ENCODE measurements at places on chromosomes 4 and X.

GRCh38 chr4:168509786-168510185 lies 12.9 kb downstream of the PALLD start:
- DNase-seq: peak; percentile 40

DNA sequence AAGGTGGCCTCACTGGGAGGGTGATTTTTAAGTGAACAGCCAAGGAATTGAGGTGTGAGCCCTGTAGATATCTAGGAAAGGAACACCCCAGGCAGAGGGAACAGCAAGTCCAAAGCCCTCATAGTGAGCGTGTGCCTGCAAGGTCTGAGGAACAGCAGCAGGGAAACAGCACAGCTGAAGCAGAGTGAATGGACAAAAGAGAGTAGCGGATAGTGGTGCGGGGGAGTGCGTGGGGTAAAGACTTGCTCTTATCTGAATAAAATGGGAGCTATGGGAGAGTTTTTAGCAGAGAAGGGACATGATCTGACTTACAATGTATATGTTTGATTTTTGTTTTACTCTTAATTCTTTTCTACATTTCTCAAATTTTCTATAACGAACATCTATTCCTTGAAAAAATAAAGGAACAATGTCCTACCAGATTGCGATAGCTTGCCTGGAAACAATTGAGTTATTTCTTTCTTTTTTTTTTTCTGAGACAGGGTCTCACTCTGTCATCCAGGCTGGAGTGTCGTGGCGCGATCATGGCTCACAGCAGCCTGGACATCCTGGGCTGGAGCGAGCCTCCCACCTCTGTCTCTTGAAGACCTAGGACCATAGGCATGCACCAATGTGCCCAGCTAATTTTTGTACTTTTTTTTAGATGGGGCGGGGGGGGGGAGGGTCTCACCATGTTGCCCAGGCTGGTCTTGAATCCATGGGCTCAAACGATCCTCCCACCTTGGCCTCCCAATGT lies 19.5 kb upstream of the HADH start:
- DNase-seq: no peak

GRCh38 chr4:53228036-53228435 lies 137.8 kb downstream of the SCFD2 start:
- DNase-seq: no peak

DNA sequence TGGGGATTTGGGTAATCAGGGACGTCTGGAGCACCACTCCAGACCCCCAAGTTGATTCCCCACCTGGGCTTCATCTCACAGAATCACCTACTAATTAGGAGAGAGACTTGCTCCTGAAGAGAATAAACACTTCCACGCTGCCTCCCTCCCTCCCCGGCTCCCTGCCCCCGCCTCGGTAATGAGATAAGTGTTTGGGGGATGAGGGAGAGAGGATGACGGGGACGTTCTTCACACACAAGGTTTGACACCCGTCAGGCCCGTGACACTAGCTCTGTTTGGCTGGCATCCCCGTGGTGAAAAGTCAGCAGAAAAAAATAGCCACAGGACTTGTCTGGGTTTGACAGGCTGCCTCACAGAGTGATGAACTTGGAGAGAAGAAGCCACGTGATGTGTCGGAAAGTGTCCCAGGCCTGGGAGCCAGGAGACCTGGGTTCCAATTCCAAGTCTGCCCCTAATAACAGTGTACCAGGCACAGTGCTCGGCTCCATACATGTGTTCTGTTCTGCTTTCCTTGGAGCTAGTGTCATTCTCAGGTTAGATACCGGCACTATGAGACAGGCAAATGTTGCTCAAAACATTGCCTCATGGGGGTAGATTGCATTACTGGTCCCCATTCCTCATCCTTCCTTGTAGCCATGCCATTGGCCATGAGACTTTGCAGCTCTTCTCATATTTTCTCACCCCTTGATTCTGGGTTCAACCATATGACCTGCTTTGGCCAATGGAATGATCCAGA lies 578.0 kb downstream of the BCOR start:
- no peak for DNase-seq

DNA sequence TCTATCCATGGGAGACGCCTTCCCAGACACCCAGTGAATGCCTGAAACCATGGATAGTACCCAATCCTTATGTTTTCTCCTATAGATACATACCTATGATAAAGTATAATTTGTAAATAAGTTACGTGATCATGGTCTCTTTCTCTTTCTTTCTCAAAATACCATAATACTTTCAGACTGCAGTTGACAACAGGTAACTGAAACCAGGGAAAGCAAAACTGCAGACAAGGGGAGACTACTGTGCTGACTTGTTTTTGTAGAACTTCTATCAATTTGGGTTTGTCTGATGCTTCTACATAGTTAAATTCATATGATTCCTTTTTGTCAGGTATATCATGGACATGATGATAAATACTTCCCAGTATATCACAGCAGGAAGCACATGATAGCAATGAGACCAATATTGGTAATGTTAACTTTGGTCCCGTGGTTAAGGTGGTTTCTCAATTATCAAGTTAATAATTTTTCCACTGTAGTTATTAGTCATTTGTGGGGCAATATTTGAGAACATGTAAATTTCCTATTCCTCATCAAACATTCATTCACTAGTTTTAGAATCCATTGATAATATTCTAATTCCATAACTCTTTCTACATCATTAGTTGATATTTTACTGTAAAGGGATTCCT lies 298.0 kb upstream of the TET2 start:
- no peak for DNase-seq

DNA sequence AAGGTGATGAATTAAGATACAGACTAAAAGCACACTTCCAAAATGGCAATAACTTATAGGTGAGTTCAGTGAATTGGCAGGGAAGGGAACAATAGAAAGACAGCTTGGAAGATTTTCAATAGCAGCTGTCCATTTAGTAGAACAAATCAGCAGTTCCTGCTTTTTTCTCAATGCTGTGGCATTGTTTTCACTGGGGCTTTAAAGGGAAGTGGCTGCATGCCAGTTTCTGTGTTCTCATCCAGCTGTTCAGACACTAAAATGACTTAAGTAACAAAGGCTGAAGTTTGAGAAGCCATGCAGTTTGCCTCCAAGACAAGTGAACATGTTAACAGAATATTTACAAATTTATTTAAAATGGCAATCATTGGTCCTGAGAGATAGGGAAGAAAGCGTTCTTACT lies 291.9 kb downstream of the FAM47A start:
- no peak for DNase-seq

GRCh38 chr4:5852523-5853202 lies 40.2 kb downstream of the CRMP1 start:
- DNase-seq: no peak

DNA sequence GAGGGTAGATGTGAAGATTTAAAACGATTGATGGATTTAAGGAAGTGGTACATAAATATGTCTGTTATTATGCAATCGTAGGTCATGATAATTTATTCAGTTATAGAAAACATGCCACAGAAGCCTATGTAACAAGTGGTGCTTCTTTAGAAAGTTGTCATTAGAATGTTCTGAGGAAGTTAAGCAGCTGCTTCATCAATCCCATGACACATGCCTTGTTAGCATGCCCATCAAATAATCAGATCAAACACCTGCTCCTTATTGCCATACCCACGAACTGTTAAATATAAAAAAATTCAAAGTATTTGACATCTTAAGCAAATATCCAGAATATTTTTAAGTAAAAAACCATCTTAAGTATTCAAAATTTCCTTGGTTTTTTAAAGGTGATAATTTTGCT lies 76.4 kb upstream of the MYOZ2 start:
- DNase-seq: no peak

DNA sequence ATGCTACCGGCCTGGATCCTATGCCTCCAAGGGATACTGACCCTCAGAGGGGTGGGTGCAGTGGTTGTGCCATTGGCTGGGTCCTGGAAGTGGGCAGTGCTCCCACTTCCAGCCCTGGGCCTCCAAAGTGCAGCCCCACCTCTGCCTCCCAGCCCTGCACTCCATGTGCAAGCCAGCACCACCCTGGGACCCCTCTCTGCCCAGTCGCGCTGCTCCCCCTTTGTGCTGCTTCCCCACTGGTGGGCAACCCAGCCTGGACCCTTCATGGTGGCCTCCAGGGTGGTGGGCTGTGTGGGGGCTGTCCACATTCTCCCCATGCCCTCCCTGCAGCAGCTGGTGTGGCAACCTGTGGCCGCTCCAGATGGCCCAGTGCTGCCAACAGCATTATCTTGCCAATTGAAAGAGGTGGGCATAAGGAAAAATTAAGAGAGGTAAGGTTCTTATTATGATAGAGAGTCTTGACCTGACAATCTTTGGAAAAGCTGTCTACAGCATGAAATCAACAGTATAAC lies 309.7 kb downstream of the GUCY2F start:
- DNase-seq: no peak

- DNase-seq: no peak
These were observed 84.0 kb downstream of the PDS5A start for GRCh38 chr4:39893693-39894072.

DNA sequence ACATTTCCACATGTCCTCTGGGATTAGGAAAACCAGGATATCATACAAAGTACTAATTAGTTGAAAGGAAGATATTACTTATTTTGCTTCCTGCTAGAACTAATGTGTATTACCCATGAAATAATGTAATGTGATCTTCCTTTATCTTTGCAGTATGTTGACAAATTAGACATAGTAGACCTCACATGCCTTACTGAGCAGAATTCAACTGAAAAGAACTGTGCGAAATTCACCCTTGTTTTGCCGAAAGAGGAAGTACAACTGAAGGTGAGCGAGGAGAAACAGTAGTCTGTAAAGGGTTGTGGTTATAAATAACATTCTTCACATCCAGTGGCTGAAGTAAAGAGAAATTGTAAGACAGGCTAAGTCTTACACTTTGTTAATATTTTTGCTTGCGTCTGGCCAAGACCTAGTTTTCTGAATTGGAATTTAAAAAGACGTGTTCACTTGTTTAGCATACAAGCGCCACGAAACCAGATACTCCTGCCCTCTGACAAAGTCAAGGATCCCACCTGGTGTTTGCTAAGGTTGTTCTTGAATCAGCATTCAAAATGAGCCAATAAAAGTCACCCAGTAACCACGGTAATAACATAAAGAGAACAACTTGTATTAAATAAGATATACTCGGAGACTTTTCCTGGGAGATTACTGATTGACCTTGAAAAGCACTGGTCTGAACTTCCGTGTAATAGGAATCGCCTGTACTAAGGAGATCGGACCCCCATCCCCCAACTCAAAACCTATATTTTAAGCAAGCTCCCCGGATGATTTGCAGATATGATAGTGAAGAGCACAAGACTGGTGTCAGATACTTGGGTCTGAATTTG lies 16.9 kb downstream of the STAP1 start:
- DNase-seq: no peak

DNA sequence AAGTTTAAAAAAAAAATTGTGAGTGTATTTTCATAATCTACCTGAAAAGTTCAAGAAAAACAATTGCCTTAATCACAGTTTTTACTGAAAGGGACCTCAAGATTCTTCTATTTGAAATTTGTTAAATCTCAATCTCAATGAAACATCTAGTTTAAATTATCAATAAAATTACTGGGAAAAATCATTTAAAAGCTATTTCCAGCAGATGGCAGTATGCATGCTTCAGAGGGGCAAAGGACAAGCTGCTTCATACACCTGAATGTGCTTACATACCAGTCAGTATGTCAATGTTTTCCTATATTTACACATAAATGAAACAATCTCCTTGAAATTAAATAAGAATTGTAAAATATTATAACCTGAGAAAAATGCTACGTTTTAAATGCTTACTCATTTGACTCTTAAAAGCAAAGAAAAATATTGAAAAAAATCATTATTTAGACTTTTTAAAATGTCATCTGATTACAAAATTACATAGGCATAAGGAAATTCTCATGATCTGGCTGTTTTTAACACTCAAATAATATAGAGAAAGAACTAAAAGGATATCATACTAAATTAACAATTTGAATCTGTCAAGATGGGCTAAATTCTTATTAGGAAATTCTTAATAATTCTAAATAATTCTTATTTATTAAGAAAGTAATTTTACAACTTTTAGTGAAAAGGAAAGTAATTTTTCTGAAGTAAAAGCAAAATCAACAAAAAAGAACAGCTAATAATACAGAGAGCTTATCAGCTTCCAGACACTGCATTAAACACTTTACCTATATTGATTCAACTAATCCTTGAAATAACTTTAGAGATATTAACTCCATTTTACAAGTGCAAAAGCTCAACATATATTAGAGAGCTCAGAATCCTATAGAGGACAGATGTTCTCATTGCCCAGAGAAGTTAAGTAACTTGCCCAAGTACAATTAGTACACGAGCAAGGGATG lies 242.1 kb downstream of the ADAMTS3 start:
- peak; percentile 4 for DNase-seq

- no peak for DNase-seq
These were observed 1.9 kb downstream of the MYL5 start for GRCh38 chr4:675980-676870.

DNA sequence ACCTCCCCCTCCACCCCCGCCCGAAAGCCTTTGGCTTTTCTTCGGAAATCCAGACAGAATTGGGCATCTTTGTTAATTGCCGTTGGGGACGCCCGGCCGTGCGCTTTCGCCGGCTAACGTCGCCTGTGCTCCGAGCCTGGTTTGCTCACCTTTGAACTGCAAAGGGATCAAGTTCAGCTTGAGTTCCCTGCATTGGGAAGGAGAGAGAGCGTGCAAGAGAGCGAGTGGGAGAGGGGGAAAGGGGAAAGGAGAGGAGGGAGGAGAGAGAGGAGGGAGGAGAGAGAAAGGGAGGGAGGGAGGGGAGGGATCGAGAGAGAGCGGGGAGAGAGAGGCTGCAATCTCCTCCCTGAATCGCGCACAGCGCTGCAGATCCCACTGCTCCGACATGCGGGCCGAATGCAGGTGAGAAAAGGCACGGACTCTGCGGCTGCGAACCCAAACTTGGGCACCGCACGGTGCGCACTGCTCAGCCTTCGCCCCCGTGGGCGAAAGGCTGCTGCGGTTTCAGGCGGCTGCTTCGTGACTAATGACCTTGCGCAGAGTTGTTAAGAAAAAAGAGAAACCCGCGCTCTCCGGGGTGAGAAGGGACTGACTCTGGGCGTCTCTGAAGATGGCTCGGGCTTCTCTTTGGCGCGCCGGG lies at the start of gene PCDH7:
Gene PCDH7, plus strand, starts transcription at position 349 of the 640 bp plus-strand sequence. CDS start 1,054 bp downstream, outside the sequence.
- no peak for DNase-seq

DNA sequence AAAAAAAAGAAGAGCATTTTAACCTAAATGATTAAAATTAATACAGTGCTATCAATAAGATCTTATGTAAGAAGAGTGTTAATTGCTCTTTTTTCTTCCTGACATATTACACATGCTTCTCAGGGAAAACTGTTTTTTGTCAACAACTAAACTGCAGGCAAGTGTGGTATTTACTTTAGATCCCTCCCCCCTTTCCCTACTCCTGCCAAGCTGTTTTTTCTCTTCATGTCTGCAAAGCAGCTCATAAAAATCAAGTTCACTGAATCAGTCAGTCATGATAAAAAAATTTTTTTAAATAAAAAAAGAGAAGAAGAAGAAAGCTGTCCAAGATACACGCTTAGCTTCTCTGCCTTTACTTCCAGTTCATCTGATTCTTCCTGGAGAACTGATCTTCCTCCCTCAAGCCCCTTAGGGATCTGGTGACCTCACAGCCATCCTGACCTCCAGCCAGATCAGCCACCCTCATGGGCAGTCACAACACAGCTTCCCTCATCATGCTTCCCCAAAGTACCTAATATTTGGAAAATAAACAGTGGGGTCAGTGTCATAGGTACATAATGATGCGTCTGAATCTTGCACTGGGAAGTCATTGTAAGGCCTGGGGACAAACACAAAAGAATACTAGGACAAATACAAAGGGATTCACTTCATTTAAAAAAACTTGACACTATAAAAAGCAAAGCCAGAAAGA lies 87.0 kb downstream of the ZNF827 start:
- no peak for DNase-seq

Measured in AG04449 (cell line).